Esophagus squamous epithelium (tissue), 5 donors: ENCODE measurements at places on chromosomes 1 and 21. TPM values are rescaled to one million over a fixed set of nuclear protein-coding genes. Genes with fewer than 3 reads are reported as not detected.

Gene COL16A1
- total RNA-seq, result 9.4 TPM

Gene RXRG
- total RNA-seq, result not detected

Gene UBL4B
- total RNA-seq, result 0.59 TPM

Gene ESPN
- total RNA-seq, result 21.2 TPM

Gene SLAMF9
- total RNA-seq, result 0.92 TPM

Gene SH2D2A
- total RNA-seq, result not detected

Gene IQGAP3
- 7.1 TPM for total RNA-seq

Gene DENND2C
- total RNA-seq, result 42.6 TPM

Gene CYP4A22
- not detected for total RNA-seq

Gene TMIGD3
- total RNA-seq, result not detected

Gene GPR52
- total RNA-seq, result not detected
